ENCODE measurements at places on chromosomes 11 and 22.
A peak's percentile ranks its signal among the peaks of the same experiment; 100 is the strongest.

DNA sequence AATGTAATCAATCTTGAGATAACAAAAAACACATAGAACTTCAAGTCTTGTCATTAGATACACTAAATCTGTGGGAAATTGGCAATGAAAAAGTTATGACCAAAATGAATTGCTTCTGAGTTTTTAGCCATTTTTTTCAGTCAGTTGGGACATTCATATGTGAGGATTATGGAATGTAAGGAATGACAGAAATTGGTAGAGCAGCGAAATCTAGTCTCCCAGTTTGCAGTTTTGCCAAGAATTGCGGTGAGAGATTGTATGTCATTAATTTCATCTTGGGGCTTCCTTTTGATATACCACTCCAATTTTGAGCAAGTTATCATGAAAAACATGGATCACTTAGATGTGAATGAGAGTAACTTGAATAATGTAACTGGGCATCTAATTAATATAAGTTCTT lies 49.9 kb downstream of the SIK2 start:
- H3K27me3 ChIP-seq, result no peaks in the 10 kb centered on the region
- H3K4me1 ChIP-seq, result no peaks in the 10 kb centered on the region
- DNase-seq, result no peak
- no peak overlapping the region for H3K4me3 ChIP-seq

DNA sequence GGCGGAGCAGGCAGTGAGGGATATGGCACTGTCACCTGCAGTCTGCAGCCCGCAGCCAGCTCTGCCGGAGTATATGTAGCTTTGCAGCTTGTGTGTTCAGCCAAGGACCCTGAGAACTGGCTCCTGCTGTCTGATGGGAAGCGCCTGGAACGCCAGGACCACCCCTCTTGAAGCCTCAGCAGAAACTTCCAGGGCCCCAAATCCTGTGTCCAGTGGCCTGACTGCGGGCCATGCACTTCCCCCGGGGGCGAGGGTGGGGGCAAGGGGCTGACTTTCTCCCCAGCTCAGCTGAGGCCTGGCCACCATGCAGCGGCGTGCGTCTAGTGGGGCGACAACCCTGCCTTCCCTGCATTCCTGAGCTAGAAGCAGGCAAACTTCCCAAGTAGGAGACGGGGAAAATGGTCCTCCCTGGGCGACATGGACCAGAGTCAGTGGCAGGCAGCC lies 32.3 kb downstream of the PISD start:
- peak overlapping the region; percentile 77 for H3K27ac ChIP-seq
- H3K36me3 ChIP-seq, result no peaks in the 10 kb centered on the region
- H3K4me3 ChIP-seq, result peak overlapping the region; percentile 33
- DNase-seq, result peak; percentile 9

- no peak overlapping the region for H3K27ac ChIP-seq
- no peak overlapping the region for H3K4me3 ChIP-seq
- H3K4me1 ChIP-seq, result peaks cover 5% of the 10 kb centered on the region
- H3K27me3 ChIP-seq, result no peaks in the 10 kb centered on the region
Observed at GRCh38 chr11:134821422-134821821, 409.4 kb upstream of the B3GAT1 start.

- H3K4me1 ChIP-seq, result no peaks in the 10 kb centered on the region
- no peak overlapping the region for H3K4me3 ChIP-seq
- H3K36me3 ChIP-seq, result no peaks in the 10 kb centered on the region
- H3K27me3 ChIP-seq, result peaks cover 47% of the 10 kb centered on the region
Observed at GRCh38 chr22:27068121-27068520, 410.7 kb downstream of the MIAT start.

DNA sequence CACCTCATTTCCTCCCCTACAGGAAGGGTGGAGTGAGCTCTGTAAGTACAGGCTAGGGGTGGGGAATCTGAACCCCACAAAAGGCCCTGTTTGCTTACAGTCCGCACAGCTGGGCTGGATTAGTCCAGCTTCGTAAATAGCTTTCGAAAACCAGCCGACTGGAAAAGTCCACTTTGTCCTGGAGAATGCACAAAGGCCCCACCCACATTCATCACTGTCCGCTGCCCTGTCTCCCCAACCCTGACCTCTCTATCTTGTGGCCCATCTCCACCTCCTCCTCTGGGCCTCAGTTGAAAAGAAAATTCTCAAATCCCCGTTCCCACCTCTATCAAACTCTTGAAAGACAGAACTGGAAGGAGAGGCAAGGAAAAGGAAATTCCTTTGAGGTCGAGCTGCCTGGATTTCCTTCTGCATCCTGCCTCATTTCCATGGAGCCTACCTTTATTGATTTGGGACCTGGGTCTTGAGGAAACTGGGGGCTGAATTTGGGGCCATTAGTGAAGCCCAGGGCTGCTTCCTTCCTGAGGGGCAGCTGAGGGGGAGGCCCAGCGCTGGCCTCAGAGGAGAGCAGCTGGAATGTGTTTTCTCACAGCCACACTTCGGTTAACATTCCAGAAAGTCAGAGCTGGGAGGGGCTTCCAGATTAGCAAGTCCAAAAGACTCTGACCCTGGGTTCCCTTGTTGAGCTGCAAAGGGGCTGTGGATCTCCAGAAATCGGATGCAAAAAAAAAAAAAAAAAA lies 147.6 kb downstream of the FBXO7 start:
- no peak overlapping the region for H3K27ac ChIP-seq
- DNase-seq, result no peak
- H3K36me3 ChIP-seq, result no peaks in the 10 kb centered on the region
- H3K4me3 ChIP-seq, result no peak overlapping the region
- H3K4me1 ChIP-seq, result peaks cover 19% of the 10 kb centered on the region

DNA sequence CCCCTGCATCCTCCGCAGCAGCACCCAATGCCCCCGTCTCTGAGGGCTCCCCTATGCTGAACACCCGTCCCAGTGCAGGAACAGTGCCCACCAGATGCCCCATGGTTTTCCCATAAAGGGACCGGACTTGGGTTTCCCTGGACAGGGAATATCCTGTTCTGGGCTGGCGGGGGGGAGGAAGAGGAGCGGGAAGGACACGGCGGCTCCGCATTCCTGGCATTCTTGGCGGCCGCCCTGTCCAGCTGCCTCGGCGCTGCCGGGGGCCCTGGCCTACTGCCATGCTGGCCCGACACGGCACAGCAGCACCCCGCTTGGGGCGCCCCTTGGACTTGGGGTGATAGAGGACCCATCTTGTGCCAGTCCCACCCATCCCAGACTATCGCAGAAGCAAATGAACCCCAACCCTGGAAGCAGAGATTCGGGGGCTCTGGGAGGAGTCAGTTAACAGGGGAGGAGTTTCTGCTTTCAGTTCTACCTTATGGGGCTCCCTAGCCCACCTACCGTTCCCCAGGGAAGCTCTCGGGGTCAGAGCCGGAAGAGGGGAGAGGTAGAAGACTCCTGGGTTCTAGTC lies 23.7 kb upstream of the CBX7 start:
- peak; percentile 31 for DNase-seq
- no peaks in the 10 kb centered on the region for H3K4me1 ChIP-seq
- peak overlapping the region; percentile 85 for H3K27ac ChIP-seq

DNA sequence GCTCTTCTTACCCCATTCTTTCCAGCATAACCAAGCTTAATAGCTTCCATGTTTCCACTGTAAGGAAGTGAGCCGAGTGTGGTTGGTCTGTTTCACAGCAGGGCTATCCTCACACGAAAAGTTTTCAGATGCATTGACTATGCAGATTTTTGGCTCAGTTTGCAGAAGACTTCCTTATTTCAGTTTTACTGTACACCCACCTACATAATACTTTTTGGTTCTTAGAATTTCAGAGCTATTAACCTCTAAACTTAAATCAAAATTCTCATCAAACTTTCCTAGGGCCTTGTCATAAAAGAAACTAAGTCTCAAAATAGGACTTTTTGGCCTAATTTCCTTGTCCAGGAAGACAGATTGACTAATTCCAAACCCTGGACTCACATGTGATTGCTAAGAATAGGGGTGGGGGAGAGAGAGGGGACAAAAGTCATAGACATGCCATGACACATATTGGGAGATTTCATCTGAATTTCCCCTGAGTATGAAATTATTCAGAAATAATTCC lies 7.3 kb upstream of the EHF start:
- peaks cover 12% of the 10 kb centered on the region for H3K4me1 ChIP-seq
- H3K4me3 ChIP-seq, result no peak overlapping the region
- no peak overlapping the region for H3K27ac ChIP-seq

GRCh38 chr11:108466405-108466804 lies 924 bp downstream of the C11orf65 start:
- no peaks in the 10 kb centered on the region for H3K36me3 ChIP-seq
- peak overlapping the region; percentile 75 for H3K4me3 ChIP-seq
- no peaks in the 10 kb centered on the region for H3K4me1 ChIP-seq
- H3K27ac ChIP-seq, result peak overlapping the region; percentile 100
- DNase-seq, result no peak

GRCh38 chr22:32211011-32211410 lies 6.1 kb upstream of the RFPL2 start:
- H3K27ac ChIP-seq, result no peak overlapping the region
- no peaks in the 10 kb centered on the region for H3K27me3 ChIP-seq
- H3K4me3 ChIP-seq, result no peak overlapping the region
- DNase-seq, result no peak

All from small intestine (tissue), 16 donors.